ENCODE measurements at places on chromosomes 3 and 15. TPM values are rescaled to one million over a fixed set of nuclear protein-coding genes. Genes with fewer than 3 reads are reported as not detected.

The GASK1A gene
- 0.10 TPM for polyA plus RNA-seq

The RTP4 gene
- polyA plus RNA-seq = 0.48 TPM

The SLC22A13 gene
- polyA plus RNA-seq = not detected

The WDR48 gene
- 28.9 TPM for polyA plus RNA-seq

The FBXL2 gene
- polyA plus RNA-seq = 3.1 TPM

The FAM3D gene
- not detected for polyA plus RNA-seq

The BTLA gene
- 0.38 TPM for polyA plus RNA-seq

The ACOX2 gene
- 19.9 TPM for polyA plus RNA-seq

The UBAP1L gene
- polyA plus RNA-seq = 0.89 TPM

The PGBD4 gene
- 0.99 TPM for polyA plus RNA-seq

The SI gene
- polyA plus RNA-seq = not detected

The PML gene
- polyA plus RNA-seq = 58.0 TPM

DNA sequence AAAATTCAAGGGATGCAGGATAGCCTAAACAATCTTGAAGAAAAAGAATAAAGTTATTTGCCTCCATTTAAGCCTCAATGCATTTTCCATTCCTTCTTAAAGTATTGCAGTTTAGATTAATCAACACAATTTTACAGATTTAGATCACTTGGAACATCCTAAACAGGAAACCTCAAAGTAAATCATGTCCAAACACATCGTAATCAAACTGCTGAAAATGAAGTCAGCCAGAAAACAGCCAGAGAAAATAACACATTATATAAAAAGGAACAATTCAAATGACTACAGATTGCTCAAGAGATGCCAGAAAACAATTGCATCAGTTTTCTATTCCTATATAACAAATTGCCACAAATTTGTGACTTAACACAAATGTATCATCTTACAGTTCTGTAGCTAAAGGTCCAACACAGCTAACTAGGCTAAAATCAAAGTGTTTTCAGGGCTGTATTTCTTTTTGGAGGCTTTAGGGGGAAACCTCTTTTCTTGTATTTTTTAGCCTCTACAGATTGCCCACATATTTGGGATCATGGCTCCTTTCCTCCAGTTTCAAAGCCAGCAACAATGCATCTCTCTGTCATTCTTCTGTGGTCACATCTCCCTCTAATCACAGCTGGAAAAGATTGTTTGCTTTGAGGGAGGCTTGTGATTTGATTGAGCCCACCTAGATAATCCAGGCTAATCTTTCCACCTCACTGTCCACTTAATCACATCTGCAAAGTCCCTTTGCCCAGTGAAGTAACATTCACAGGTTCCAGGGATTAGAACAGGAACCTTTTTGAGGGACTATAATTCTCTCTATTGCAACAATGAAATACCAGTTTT lies 543.3 kb upstream of the UBE2E2 start:
- DNase-seq = no peak

DNA sequence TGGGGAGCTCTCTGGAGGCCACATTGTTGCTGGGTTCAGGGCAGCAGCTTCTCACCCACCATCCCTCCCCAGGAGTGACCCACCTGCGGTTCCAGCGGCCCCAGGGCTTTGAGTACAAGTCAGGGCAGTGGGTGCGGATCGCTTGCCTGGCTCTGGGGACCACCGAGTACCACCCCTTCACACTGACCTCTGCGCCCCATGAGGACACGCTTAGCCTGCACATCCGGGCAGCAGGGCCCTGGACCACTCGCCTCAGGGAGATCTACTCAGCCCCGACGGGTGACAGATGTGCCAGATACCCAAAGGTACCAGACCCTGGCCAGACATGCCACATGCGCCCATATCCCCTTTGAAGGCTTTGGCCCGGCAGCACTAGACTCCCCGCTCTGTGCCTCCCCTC lies 26.1 kb downstream of the SHF start:
- DNase-seq = no peak

DNA sequence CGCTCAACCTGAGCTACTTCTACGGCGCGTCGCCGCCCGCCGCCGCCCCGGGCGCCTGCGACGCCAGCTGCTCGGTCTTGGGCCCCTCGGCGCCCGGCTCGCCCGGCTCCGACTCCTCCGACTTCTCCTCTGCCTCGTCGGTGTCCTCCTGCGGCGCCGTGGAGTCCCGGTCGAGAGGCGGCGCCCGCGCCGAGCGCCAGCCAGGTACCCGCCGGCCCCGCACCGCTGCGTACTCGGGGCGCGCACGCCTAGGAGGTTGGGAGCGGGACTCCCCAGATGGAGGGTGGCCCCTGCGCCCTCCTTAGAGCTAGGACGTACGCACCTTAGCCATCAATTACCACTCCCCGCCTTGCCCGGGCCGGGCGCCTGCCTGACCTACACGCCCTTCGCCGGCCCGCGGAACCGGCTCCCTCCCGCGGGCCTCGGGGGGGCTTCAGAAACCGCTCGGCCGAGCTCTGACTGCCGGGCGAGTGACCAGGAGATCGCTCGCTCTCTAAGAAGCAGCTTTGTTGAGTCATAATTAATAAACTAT lies 466 bp downstream of the NFKBIZ start:
- peak; percentile 66 for DNase-seq

DNA sequence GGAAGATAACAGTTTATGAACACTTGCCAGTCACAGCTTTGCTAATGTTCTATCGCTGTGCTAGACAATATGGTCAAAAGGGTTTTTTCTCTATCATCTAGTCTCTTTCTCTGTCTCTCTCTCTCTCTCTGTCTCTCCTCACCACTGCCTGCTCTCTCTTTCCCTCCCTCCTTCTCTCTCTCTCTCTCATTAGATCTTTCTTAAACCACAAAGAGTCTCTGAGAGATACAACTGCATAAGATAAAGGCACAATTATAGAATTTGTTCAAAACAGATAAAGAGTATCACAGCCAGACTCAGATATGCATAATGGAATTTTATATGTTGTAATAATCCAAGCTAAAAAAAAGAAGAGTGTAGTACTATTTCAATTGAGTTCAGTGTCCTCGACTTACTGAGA lies 258.4 kb downstream of the MECOM start:
- DNase-seq = no peak

- DNase-seq = no peak
These were observed 79.8 kb downstream of the AGBL1 start for GRCh38 chr15:86159468-86159867.

DNA sequence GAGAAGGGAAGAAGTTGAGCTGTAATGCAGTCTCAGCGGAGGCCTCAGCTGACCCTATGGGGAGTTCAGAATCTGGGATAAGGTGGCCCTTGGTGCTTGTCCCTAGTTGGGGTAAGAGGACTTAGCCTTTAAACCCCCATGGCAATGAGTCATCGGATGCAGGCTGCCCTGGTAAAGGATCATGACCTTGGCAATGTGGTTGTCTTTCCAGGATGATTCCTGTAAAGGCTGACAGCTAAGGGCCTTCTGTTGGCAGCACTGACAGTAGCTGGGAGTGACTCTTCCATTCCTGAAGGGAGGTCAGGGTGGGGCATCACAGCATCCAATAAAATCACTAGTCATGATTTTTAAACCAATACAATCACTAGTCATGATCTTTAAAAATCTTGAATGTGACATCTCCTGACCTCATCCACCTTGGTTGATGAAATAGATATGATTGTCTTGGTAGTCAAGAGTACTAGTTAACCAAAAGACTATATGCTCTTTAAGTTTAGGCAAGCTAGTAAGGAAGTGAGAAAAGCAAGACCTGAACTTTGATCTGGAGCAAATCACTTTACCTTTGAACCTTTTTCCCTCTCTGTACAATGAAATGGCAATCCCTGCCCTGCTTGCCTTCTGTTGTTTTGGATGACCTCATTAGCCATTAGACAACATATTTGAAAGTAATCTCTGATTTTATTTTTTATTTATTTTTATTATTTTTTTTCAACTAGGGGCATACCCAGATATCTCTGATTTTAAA lies 71.3 kb upstream of the CACNA1D start:
- DNase-seq = no peak

DNA sequence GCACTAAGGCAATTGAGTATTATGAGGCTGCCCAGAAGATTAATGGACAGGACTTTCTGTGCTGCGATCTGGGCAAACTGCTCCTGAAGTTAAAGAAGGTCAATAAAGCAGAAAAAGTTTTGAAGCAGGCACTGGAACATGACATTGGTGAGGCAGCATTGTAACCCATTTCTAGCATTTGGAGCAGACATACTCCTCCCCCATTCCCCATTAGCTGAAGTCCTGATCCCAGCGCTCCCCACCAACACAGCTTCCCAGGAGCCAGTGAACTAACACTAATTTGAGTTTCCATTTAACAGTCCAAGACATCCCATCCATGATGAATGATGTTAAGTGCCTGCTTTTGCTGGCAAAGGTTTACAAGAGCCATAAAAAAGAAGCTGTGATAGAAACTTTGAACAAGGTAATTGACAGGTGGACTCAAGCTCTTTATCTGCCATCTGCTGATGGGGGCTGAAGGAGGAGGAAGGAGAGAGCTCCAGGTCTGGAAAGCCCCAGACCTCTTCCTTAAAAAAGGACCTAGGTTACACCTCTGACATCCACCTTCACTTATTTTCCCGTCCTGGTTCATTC lies 22.6 kb downstream of the CSRNP1 start:
- DNase-seq = no peak

DNA sequence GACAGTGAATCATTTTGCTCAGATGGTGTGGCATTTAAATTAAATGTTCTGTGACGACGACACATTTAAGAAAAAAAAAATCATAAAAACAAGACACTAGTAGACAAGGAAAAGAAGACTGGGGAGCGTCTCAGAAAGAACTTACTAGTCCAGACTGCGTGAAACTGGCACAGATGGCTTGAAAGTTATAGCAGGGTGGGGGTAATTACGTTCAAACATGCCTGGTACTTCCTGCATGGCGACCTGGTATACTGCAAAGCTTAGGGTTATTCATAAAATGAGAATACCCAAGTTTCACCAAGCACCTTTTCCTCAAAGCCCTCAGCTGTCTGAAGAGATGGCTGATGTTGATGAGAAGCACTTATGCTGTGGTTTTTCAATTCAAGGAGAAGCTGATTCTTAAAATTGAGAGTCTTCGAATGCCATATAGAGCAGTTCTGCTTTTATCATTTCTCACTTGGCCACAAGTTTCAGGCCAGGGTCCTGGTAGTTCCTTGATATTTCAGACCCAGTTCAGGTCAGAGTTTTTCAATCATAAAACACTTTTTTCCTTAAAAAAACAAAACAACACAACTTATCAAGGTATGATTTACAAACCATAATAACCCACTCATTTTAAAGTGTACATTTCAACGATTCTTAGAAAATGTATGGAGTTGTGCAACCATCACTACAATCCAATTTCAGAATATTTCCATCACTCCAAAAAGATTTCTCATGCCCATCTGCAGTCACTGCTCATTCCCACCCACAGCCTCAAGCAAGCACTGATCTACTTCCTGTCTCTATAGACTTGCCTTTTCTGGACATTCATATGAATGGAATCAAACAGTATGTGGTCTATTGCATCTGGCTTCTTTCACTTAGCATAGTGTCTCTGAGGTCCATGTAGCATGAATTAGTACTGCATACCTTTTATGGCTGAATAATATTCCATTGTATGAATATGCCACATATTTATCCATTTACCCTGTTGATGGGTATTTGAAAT lies 24.7 kb downstream of the PCOLCE2 start:
- peak; percentile 55 for DNase-seq

DNA sequence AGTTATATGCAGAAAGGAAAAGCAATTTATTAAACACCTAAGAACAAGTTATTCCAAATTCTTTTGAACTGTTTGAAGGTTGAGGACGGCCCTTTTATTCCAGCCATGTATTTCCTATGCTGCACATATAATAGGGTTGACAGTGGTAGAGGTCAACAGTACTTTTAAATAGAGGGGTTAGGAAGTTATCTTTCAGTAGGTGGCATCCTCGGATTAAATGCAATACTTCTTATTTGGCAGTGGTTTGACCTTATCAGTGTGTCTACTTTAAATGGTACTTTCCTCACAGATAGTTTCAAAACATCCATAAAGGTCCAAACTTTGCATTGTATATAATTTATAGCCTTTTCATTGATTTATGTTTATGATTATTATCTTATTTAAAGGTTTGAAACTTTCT lies 558.7 kb downstream of the TUSC7 start:
- no peak for DNase-seq

GRCh38 chr3:170414202-170414663 lies 4.4 kb upstream of the CLDN11 start:
- peak; percentile 90 for DNase-seq

Measured in GM23248 (cell line).